ENCODE measurements at places on chromosomes 16 and 17.

DNA sequence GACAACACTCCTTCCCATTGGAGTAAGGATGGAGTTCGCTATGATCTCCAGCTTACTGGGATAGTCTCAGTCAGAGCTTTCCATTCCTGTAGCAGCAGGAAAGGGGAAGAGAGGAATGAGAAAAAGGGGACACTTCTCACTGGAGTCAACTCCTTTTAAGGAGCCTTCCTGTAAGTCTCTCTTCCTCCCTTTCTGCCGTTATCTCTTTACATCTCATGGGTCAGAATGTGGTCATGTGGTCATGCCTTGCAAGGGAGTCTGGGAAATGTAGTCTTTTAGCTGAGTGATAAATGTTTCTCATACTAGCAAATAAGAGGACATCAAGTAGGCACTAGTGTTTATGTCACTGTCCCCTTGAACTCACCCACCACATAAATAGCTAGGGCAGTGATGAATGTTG is 227.3 kb downstream of the HAPSTR1 start:
- no peak for DNase-seq

GRCh38 chr16:23026784-23027362 is 122.4 kb downstream of the USP31 start:
- peak; percentile 18 for DNase-seq

DNA sequence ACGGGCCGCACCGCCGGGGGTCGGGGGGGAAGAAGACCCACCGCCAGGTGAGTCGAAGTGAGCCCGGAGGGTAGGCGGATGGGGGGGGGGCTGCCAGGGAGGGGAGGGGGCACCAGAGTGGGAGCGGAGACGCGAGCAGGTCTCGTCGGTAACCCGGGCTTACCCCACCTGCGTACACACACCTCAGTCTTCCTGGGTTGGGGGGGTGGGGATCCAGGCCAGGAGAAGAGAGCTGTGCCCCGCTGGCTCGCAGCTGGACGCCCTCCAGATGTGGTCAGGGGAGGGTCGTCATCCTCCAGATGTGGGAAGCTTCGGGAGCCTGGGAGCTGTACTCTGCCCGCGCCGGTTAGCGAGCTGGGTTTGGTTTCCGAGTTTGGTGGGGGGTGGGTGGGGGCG is 1.2 kb downstream of the CACNA1G start:
- DNase-seq, result no peak

DNA sequence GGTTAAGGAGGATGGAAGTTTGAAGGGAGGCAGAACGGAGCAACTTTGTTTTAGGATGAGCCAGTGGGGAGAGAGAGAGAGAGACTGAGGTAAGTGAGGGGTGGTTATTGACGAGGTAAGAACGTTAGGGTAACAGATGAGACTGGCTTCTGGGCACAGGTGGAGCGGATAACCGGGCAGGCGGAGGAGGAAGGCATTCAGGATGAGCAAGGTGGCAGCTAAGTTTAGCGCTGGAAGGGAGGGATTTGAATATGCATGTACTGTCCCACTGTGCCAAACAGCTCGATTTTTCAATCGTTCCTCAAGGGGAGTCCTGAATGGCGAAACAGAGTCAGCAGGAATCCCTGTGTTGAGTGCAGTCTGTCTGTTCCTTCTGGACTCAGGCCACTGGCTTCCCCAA is 35.8 kb downstream of the CACNG3 start:
- no peak for DNase-seq

- DNase-seq, result no peak
Measured at GRCh38 chr16:73193464-73193863, 145.5 kb upstream of the ZFHX3 start.
